ENCODE measurements at places on chromosomes 11 and 22.
A peak's percentile ranks its signal among the peaks of the same experiment; 100 is the strongest.

DNA sequence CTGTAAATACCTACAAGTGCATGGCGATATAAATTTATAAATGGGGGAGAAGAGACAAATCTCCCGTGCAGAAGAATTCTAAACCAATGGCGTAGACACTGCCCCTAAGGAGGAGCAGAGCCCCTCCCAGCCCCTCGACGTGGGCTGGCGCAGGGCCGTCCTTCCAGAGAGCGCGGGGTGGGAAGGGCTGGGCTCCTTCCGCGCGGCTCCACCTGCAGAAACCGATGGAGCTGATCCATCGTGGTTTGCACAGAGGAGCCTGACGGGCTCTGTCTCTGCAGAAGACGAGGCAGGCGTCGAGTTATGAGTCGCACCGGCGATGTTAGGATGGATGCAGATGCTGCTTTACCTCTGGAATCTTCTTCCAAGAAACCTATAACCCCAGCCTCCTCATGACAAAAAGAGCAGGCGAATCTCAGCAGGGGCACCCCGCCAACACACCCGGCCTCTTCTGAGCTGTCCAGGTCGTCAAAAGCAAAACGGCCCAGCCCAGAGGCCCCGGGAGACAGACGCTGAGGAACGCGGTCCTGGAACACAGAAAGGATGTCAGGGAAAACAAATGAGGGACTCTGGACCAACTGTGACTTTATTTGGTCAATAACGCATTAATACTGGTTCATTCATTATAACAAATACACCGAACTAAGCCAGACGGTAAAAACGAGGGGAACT, 11.0 kb upstream of the B4GALNT4 start:
- DNase-seq = no peak

- no peak for DNase-seq
Measured at GRCh38 chr11:11171854-11172253, 181.2 kb downstream of the CSNK2A3 start.

GRCh38 chr22:36330127-36330526, 57.6 kb downstream of the MYH9 start:
- DNase-seq = no peak

GRCh38 chr11:130644187-130644586, 195.7 kb downstream of the ADAMTS15 start:
- no peak for DNase-seq

DNA sequence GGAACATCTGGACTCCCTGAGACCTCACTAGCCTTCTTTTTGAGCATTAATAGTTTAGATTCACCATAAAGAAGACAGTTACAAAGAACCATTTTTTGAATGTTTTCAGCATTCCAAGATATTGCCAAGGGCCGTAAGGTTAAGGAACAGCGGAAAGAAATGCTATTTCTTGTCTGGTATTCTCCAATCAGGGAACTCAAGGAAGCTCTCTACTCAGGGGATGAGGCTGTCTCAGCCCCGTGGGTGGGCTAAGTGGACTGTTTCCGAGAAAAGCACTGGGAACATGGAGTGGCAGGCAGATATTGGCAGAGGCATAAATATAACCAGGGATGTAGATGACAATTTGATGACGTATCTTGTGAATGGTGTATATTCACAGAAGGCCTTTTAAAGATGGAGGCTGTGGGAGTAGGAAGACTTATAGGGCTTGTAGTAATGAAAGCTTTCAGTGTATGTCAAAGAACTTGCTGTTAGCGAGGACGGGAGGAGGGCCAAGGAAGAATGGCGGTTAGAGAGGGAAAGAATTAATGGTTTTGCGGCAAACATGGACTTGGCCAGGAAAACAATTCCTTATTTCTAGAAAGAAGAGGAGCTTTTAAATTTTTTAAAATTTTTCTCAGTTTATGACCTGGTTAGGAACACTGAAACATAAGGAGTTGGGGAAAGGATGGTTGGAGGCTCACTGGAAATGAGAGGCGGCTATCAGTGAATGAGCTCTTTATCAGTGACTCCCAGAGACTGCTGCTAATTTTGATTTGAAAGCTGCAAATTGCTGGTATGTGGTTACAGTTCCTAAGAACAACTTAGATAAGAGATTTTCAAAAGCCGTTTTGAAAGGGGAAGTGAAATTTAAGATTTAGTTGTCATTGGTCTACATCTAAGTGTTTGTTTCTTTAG, 64.6 kb downstream of the ST3GAL4 start:
- peak; percentile 90 for DNase-seq

- DNase-seq = peak; percentile 7
Measured at GRCh38 chr11:71120471-71120896, 131.9 kb downstream of the SHANK2 start.

- DNase-seq = no peak
Measured at GRCh38 chr11:27858866-27859265, 158.6 kb upstream of the BDNF start.

GRCh38 chr11:76166314-76166713, 40.0 kb downstream of the WNT11 start:
- no peak for DNase-seq

GRCh38 chr11:80214413-80214812, 773.6 kb upstream of the TENM4 start:
- DNase-seq = no peak

DNA sequence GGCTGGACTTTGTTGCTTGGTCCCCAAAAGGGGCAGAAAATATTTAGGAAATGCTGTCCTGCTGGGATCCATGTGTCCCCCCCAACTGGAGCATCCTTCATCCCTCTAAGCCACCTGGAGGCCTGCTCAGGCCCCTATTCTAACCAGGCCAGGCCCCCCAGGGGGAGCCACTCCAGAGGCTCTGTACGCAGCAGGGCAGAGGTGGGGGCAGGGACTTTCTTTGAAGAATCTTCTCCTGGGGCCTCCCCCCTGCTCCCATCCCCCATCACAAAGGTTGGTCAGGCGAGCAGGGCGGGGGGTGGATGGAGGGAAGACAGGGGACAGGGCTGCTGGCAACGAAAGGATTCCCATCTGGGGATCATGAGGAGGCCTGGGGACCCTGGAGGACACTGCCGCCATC, 170.8 kb downstream of the MN1 start:
- DNase-seq = no peak

DNA sequence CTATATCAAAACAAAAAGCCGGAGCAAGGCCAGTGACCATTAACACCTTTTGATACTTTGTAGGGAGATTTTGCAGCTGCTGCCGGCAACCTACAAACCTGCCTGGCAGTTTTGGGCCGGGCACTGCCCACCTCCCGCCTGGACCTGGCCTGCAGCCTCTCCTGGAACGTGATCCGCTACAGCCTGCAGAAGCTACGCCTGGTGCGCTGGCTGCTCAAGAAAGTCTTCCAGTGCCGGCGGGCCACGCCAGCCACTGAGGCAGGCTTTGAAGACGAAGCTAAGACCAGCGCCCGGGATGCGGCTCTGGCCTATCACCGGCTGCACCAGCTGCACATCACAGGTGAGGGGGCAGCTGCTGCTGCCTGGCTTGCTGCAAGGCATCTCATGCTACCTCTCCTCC, 34.2 kb downstream of the SHISA8 start:
- DNase-seq = no peak

GRCh38 chr11:30535818-30536217, 50.3 kb downstream of the MPPED2 start:
- DNase-seq = no peak

DNA sequence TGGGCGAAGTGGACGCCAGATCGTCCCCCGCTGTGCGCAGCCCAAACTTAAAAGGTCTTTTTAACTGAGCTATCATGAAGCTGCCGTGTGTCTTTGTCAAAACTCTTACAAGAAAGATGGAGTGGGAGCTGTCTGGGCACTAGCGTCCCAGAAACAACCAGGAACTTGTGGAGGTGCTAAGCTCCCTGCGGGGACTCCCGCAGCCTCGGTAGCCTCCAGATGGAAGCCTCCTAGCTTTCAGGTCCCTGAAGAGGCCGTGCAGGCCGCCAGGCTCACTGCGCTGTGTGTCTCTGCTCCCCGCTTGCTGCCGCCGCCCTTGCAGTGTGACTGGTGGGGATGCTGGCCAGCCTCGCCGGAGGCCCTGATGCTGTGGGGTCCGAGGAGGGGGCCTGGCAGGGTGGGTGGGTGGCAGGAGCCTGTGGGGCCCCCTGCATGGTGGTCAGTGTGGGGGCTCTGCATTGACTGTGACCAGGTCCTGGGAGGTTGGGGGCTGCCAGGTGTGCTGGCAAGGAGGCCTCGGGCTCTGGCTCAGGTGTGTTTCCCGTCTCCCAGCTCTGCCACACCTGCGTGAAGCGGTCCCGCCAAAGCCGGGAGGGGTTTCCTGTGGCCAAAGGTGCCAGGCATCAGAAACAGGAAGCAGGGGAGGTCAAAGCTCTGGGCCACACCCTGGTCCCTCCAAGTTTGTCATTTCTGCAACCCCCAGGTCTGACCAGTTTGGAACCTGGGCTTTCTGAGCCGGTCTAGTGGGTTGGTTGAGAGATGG, 1.2 kb downstream of the TRABD start:
- peak; percentile 35 for DNase-seq

GRCh38 chr22:23777776-23778576, 5.3 kb downstream of the MMP11 start:
- no peak for DNase-seq

GRCh38 chr11:86575208-86575855, 97.1 kb downstream of the ME3 start:
- DNase-seq = peak; percentile 70

GRCh38 chr22:35917651-35918050, 111.0 kb downstream of the RBFOX2 start:
- no peak for DNase-seq

DNA sequence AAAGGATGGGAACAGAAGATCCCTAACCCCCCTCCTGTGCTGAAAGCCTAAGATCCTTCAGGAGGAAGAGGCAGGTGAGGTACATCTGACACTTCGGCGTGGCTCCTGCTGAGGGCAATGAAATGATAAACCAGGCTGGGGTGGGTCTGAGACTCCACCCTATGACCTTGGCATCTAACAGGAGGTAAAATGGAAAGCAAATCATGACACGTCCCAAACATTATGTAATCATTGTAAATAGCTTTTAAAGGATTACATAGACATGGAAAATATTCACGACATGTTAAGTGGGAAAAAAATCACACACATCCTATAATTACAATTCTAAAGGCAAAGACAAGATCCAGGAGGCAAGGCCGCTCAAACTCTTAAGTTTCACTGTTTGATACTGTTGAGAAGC, 70.5 kb downstream of the LINC01488 start:
- DNase-seq = no peak

- no peak for DNase-seq
Measured at GRCh38 chr22:38255697-38256096, 17.1 kb downstream of the TMEM184B start.

DNA sequence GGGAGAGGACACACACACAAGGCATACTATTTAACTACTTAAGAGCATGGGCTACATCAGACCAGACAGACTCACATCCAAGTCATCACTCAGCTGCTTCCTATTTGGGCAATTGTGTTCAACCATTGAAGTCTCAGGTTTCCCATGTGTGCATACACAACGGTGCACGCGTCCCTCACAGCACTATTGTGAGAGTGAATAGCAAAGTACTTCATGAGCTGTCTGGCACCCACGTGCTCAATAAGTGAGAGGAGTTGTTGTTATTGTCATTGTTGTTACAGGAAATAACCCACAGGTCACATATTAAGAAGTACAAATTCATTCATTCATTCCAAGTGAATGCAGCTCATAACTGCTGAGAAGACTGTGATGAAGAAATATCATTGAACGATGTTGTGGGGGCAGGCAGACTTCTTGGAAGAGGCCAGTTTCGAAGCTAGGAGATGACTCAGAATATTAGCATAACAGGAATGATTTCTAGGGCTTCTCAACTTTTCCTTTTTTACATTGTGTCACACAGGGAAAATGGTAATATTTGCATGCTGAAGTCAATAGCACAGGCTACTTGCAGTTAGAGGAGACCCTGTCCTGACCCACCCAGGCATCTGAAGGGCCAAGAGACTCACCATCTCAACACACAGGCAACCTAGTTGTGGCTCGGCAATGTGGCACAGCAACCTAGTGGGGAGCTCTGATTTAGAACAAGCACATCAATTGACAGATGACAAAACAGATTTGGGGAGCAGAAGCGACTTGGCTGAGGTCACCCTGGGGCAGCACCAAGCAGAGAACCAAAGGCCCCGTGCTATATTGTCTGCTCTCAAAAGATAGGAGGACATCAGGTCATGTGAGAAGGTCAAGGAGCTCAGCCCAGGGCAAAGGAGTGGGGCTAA, 606.0 kb downstream of the BUD13 start:
- no peak for DNase-seq

- peak; percentile 83 for DNase-seq
Measured at GRCh38 chr11:68014157-68014946, 4.2 kb downstream of the ALDH3B1 start.

- no peak for DNase-seq
Measured at GRCh38 chr11:72234514-72234830, 9.5 kb downstream of the PHOX2A start.

DNA sequence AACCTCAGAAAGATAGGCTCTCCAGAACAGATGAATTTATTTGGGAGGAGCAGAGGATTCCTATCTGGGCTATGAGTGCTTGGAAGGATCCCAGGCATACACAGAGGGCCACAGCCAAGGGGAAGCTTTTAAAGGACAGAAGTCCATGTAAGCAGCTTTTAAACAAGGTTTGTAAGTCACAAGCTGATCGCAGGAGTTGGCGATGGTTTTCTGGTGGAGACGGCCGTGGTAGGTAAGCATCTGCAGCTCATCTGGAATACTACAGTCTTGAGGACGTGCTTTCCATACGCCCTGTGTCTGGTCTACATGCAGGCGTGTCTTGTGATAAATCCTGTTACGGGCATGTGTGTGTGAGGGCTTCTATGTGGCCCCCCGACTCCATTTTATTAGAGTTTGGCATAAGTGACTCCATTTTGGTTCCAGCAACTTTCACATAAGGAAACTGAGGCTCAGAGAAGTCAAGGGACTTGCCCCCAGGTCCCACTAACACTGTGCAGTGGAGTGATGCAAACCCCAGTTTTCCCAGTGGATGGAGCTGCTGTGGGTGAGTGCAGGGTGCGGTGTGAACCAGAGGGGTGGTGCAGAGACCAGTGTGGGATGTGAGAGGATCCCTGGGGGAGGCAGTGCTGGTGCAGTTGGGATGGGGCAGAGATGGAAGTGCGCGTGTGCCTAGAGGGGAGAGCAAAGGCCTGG, 11.8 kb upstream of the ACY3 start:
- DNase-seq = no peak

GRCh38 chr11:61124574-61125309, 22.5 kb downstream of the CD5 start:
- no peak for DNase-seq

- DNase-seq = peak; percentile 76
Measured at GRCh38 chr11:14908214-14908880, 16.3 kb upstream of the CYP2R1 start.

GRCh38 chr11:129247135-129247534, 55.0 kb upstream of the ARHGAP32 start:
- peak; percentile 53 for DNase-seq

DNA sequence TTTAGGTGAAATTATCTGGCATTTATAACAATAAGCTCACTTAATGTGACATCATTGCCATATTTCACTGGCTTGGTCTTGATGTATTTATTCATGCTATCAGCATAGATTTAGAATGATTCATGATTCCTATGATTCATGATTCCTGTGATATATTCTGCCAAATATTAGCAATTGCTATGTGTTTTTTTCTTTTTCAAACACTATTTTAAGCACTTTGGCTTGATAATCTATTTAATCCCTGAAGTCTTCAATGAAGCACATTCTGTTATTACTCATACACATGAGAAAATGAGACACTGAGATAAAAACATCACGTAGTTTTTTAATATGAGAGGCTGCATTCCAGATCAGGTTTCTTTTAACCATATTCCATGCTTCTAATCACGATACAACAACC, 78.5 kb downstream of the LUZP2 start:
- DNase-seq = peak; percentile 75

GRCh38 chr11:109697140-109697843, 275.3 kb downstream of the C11orf87 start:
- DNase-seq = peak; percentile 83

Measured in choroid plexus epithelial cell (primary cell).